Cardiac septum (tissue), 1 donor: ENCODE measurements at places on chromosomes 12 and 14. TPM values are rescaled to one million over a fixed set of nuclear protein-coding genes. Genes with fewer than 3 reads are reported as not detected.

DNA sequence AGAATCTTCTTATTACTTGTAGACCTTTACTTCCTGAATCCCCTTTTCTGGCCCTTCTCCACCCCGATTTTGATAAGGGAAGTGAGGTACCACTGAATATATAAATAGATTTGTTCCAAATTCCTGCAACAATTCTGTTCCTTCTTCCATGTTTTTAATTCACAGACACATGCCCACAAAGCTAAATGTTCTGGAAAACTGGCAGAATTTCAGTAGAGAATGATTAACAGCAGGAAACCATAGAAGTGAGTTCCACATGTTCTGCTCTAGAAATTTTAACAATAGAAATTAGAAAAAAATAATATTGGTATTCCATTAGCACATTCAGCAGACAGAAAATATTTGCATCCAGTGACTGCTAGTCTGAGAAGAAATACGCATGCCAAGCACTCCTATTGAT is 139.6 kb downstream of the SLC2A13 start:
- no peak for DNase-seq

RNASE3 gene
- total RNA-seq, result not detected

- DNase-seq, result no peak
Observed at GRCh38 chr12:114186241-114187002, 219.5 kb downstream of the TBX5 start.

DNA sequence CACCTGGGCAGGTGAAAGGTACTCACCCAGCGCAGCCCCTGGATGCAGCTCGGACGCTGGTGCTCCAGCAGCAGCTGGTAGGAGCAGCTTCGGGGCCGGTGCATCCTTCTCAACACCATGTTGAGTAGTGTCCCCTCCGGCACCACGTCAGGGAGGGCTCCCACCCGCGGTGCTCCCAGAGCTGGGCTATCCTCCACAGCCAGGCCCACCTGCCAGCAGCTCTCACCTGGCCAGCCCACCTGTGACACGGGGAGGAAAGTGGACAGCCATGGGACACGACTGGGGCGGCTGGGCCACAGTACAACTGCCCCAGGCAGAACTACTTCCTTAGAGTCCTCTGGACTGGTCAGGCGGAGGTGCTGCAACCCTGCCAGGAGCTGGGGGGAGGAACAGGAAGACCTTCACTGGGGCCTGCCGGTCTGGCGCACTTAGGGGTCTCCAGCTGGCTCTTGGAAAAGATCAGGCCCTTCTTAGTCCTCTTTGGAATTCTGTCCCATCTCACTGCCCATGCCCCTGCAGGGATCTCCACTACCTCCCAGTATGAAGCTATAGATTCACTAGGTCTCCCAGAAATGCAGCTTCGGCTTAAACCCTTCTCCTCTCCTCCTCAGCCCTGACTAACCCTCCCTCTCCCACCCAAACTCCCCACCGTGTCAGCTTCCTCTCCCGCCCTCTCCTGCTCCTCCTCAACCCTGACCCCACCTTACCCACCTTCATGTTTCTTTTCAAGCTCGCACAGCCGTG is 668 bp downstream of the RAPGEF3 start:
- DNase-seq, result peak; percentile 78

- DNase-seq, result no peak
Observed at GRCh38 chr14:95522556-95522955, 6.1 kb upstream of the SYNE3 start.

- no peak for DNase-seq
Observed at GRCh38 chr12:106070611-106071010, 68.1 kb downstream of the NUAK1 start.

DNA sequence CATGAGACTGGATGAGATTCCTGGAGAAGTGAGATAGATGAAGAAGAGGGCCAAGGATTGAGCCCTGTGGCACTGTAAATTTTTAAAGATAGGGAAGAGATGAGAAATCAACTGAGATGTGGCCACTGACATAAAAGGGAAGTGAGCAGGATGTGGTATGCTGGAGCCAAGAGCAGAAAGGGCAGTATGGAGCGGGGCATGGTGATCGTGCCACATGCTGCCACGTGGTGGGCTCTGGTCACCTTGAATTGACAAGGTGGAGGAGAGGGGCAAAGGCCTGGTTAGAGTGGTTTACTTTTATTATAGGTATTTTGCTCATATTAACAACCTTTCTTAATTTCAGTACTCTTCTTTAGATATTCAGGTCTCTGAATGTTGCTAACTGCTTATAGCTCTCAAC is 257.9 kb downstream of the NEDD1 start:
- DNase-seq, result no peak

DNA sequence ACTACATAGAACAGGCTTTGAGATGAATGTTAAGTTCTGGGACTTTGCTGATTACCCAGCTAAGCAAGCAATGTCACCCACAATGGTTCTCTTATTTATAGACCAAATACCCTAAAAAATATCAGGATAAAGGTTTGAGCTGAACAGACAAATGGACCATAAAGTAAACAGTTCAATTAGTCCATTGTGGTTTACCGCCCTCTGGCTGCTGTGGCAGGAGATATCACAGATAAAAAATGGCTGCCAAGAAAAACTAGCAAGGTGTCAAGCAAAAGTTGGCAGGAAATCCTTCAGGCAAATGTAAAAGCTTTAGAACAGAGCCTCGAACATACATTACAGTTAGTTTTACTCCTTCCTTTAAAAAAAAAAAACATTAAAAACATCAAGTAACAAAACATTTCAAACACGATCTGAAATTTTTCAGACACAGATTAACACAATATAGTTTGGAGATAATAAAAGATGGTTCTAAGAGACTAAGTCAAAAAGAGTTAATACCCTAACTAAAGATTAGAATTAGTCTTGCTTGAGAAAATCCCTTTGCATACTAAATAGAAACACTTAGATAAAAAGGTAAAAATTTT is 41.3 kb downstream of the MED13L start:
- no peak for DNase-seq

DNA sequence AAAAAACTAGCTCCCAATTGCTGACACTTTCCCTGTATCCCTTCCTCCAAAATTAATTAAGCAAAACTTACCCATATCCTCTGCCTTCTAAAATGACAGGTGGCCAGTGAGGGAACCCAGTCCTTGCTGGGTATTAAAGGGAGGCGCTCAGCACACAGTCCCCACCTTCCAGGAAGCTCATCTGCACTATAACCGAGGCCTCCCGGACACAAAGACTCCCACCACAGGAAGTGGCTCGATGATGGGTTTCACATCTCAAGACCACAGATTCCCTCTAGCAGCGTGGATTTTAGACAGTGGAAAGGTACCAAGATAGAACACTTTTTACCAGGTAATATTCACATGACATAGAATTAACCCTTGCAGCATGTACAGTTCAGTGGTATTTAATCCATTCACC is 126.8 kb upstream of the NCOR2 start:
- DNase-seq, result no peak

- no peak for DNase-seq
Observed at GRCh38 chr14:73232984-73233383, 4.3 kb upstream of the PAPLN start.

GRCh38 chr12:107622001-107622400 is 63.6 kb upstream of the PWP1 start:
- DNase-seq, result no peak

GRCh38 chr12:121849665-121850064 is 9.0 kb downstream of the HPD start:
- no peak for DNase-seq

DNA sequence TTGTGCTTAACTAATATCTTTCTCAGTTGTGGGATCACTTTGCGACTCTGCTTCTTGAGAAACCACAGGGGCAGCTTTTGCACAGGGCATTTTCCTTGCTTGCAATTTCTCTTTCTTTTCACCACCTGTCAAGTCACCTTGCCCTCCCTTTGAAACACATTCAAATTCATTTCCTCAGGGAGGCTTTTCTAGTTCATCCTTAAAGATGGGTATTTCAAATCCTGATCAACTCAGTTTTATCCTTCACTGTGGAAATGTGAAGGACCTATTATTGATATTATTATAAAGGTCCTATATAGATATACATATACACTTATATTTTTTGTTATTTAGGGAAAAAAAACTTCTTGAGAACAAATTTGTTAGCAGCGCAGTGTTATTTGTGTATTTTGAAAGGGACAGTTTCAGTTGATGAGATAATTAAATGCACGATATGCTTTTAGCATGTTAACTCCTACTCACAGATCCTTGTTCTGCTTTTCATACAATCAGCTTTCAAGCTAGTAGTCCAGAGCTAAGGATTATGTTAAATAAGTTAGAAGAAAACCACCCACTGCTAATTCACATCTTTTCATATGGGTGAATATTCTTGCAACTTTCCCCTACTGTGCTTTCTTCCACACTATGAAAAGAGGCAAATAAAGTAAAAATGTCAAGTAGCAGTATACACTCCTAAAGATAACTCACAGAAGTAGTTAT is 501.4 kb upstream of the RGS6 start:
- DNase-seq, result no peak

ST8SIA1 gene
- 1.5 TPM for total RNA-seq

DNA sequence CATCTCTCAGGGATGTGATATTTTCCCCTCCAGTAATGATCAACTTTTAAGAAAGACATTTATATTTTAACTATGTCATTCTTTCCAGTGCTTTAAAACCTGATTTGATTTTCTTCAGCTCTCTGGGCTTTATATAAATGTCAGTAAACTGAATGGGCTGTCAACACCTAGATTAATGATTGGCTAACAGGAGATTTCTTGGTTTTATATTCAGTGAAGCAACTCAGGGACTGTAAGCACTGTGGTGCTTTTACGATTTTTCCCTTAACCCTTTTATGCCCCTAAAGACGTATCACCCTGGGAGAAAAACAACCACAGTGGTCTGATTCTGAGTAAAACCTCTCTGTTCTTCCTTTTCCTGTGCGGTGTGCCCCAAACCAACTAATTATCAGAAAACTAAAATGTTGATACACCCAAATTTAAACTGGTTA is 38.0 kb downstream of the PTGER2 start:
- no peak for DNase-seq

DNA sequence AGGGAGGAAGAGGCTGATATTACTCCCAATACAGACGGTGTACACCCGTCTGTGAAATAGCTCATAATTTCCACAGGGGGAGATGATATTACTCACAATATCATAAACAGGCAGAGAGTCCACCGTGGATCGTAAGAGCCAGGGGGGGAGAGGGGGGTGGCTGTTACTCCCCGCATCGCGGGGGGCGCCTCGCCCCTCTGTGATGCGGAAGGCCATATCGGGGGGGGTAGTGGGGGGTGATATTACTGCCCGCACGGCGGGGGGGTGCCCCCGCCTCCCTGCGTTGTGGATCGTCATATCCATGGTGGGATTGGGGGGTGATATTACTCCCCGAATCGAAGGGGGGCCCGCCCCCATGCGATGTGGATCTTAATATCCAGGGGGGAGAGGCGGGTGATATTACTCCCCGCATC is 91.9 kb downstream of the FRMD6 start:
- no peak for DNase-seq

GRCh38 chr12:40171501-40171900 is 53.3 kb upstream of the LRRK2 start:
- DNase-seq, result no peak

GRCh38 chr12:1256285-1256684 is 265.3 kb downstream of the ERC1 start:
- DNase-seq, result no peak

APOLD1 gene
- total RNA-seq, result 13.0 TPM

RIPK3 gene
- 3.5 TPM for total RNA-seq

MAP1LC3B2 gene
- total RNA-seq, result 1.9 TPM

- no peak for DNase-seq
Observed at GRCh38 chr12:69024413-69024812, 91.4 kb upstream of the CPM start.

INSM2 gene
- total RNA-seq, result not detected

GRCh38 chr14:98234208-98234607 is 1037.8 kb downstream of the BCL11B start:
- no peak for DNase-seq

- DNase-seq, result no peak
Observed at GRCh38 chr14:79279645-79280597, 931.4 kb downstream of the DIO2 start.

DNA sequence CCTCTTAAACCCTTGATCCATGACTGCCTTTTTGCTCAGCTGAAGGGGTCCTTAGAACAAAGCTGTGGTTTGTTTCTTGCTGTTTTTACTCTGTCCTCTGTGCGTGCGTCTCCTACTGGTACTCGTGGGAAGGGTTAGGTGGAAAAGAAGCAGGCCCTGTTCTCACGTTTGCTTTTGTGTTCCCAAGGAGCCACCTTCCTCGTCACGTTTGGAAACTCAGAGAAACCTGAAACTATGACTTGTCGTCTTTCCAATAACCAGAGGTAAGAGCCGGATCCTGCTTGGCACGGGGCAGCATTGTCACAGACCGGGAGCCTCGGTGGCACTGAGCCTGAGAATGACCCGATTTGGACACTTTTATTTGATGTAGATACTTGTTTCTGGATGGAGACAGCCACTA is 13.1 kb downstream of the ZFYVE21 start:
- DNase-seq, result no peak

GRCh38 chr14:101997429-101998336 is 33.3 kb downstream of the DYNC1H1 start:
- no peak for DNase-seq

- no peak for DNase-seq
Observed at GRCh38 chr14:54148251-54148650, 191.6 kb upstream of the BMP4 start.

- no peak for DNase-seq
Observed at GRCh38 chr12:27057543-27057942, 24.8 kb downstream of the C12orf71 start.

- no peak for DNase-seq
Observed at GRCh38 chr14:37170993-37171392, 1.4 kb downstream of the SLC25A21 start.

- DNase-seq, result no peak
Observed at GRCh38 chr12:82870771-82871377, 184.2 kb downstream of the TMTC2 start.

DNA sequence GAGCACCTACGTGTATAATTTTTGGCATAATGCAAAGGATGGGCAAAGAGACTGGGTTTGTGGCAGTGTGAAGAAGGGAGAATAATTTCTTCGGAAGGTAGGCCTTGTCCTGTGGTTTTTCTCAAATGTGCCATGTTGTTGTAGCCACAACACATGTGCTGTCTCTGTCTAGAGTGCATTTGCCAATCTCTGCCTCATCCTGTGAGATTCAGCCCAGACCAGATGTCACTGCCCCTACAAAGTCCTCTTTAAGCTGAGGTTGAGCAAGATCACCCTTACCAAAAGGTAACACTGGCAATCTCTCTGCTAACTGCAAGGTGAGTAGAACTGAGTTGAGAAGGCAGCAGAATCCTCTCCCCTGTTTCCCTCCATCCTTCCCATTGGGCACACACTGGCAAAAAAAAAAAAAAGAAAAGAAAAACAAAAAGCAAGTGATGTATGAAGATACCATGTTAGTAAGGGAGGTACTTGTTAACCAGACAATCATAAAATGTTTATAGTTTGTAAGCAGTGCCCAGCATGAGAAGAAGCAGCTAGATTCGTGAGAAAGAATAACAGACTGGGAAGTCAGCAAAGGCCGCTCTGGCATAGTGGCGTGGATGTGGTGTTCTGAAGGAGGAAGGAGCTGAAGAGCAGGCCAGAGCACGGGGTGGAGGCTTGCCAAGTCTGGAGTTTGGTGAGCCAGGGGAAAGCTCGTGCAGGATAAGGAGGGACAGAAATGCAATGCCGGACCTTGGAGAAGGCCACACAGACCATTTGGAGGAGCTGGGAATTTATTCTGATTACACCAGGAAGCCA is 18.9 kb downstream of the DYRK2 start:
- peak; percentile 89 for DNase-seq
